ENCODE measurements at places on chromosomes 3 and 15.

GRCh38 chr3:159627229-159627628 is 361.4 kb upstream of the IL12A start:
- DNase-seq, result no peak

- DNase-seq, result no peak
These were observed 38.2 kb downstream of the CDIN1 start for GRCh38 chr15:36617529-36618196.

DNA sequence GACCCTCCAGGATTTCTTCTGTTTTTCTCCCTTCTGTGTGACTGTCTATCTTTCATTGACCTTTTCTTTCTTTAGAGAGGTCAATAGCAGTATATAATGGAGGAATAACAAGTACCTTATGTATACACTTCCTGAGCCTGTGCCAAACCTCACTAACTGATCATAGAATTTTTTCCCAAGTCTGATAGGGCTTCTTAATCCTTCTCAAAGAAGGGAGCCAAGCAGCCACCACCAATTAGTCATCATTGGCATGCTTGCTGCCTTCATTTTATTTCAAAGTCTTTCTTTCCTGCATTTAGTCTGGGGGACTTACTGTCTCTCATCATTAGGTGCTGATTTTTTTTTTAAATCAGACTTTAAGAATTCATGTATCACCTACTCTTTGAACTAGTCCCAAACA is 327.0 kb downstream of the FEZF2 start:
- DNase-seq, result no peak

GRCh38 chr15:71275098-71275497 is 159.8 kb downstream of the THSD4 start:
- DNase-seq, result no peak

GRCh38 chr15:42693942-42694341 is 43.0 kb downstream of the CDAN1 start:
- no peak for DNase-seq

DNA sequence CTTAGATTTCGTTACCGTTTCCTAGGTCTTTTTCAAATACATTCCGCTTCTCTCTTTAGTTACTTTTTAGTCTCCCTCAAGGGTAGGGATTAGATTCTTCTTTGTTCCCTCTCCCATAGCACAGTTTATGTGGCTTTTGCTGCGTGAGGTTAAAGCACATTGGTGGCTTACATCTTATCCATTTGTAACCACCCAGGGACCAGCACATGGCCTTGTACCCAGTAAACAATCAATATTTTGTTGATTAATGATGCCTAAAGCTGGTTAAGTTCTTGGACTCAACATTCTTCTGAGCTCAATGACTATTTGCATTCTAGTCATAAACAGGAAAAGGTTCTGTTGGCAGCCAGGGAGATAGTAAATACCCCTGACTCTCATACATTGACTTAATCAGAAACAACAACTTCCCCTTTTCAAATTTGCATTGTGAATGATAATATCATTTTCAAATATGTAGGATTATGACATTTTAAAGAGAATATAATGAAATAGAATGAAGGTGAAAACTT is 60.2 kb downstream of the CACNA1D start:
- DNase-seq, result no peak
